ENCODE measurements at places on chromosomes 6 and 20. TPM values are rescaled to one million over a fixed set of nuclear protein-coding genes. Genes with fewer than 3 reads are reported as not detected.

RSPO4 gene
- not detected for total RNA-seq

- DNase-seq, result no peak
Measured at GRCh38 chr6:111173946-111174345, 86.6 kb downstream of the SLC16A10 start.

GRCh38 chr6:30463651-30464618, 25.4 kb upstream of the HLA-E start:
- DNase-seq, result no peak

GRCh38 chr6:75234126-75234865, 9.3 kb downstream of the COX7A2 start:
- no peak for DNase-seq

GRCh38 chr6:34260576-34261267, 11.9 kb upstream of the SMIM29 start:
- no peak for DNase-seq

GRCh38 chr6:12353731-12354130, 63.6 kb downstream of the EDN1 start:
- DNase-seq, result no peak

DNA sequence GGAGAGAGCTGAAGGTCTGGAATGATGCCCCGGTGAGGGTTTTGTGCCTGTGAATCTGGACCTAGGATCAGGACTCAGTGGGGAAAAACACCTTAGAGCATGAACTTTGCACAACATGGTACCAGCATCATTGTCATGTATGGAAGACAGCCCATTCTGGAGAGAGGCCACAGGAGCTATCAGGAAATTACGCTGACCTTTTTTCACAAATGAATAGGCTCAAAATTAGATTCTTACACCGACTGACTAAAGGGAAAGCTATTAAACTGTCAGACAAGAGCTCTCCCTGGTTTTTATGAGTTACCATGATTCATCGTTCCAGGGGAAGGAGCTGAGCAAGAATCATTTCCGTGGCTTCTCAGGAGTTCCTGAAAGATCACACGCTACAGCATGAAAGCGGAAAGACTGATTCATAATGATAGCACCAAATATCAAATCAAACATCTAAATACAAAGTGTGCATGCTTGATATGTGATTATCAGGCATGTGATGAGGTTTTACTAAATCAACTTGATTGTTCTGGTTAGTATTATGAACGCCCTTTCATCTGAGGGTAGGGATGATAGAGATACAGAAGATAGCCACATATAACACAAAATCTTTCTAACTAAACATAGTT, 224.9 kb upstream of the SMLR1 start:
- DNase-seq, result no peak

Data from thoracic aorta (tissue), 2 donors.